ENCODE measurements at places on chromosomes 2 and 18.

- no peak for DNase-seq
Observed at GRCh38 chr2:550860-551567, 126.2 kb downstream of the TMEM18 start.

- DNase-seq = no peak
Observed at GRCh38 chr2:64141674-64142405, 2.4 kb downstream of the PELI1 start.

GRCh38 chr2:133561045-133561852, 7.0 kb downstream of the NCKAP5 start:
- DNase-seq = no peak

DNA sequence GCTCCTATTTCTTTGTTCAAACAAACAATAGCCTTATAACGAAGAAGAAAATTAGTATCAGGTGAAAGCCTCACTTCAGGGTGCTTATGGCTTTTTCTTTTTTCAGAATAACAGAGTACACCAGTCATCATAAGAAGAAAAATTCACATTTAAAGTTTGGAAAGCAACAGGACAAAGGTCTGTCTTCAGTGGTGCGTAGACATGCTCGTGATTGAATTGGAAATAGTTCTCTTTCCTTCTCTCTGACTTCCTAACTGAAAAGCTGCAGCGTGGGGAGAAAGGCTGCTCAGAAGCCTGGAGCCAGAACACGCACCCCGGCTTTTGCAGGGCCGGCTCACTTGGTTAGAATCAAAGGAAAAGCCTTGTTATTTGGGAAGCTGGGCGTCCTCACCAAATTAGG, 127.6 kb upstream of the ZNF516 start:
- no peak for DNase-seq

DNA sequence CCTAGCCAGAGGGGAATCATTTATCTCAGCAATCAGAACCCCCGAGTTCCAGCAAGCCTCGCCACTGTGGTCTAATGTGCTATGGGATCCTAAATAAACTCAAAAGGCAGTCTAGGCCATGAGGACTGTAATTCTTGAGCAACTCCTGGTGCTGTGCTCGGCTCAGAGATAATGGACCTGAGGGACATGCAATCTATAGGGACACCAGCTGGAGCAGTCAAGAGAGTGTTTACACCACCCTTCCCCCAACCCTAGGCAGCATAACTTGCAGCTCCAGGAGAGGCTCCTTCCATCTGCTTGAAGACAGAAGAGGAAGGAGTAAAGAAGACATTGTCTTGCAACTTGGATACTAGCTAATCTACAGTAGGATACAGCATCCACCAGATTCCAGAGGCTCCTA, 225.5 kb upstream of the KLHL14 start:
- no peak for DNase-seq

DNA sequence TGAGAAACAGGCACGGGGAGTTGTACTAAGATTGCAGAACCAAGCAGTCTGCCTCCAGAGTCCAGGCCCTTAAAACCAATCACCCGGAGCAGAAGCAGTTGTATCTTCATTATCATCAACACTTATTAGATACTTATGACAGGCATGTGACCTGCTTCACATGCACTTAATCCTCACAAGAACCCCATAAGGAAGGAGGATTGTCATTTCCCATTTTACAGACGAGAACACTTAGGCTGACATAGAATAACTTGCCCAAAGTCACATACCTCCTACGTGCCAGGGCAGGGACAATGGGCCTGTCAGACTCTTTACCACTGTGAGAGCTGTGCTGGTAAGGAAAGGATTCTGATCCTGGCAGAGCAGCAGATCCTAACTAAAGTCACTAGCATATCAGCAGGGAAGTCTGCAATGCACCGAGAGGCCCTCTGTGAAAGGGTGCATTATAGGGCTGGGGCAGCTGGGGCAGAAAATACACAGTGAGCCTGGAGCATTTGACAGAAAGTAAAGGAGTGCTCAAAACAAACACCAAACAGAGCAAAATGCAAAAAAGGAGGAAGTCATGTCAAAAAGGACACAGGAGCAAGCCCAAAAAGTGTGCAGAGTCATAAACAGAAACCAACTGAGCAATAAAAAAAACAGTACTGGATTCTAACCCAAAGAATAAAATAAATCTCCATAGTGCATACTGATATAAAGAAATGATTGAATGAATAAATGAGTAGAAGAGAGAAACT, 55.9 kb upstream of the SP3 start:
- no peak for DNase-seq

All from iPS DF 19.7 (cell line).